ENCODE measurements at places on chromosomes 12 and 14. TPM values are rescaled to one million over a fixed set of nuclear protein-coding genes. Genes with fewer than 3 reads are reported as not detected.

Gene PLA2G1B
- not detected for total RNA-seq

Gene GLT8D2
- 1.3 TPM for total RNA-seq

Gene B4GALNT3
- 1.8 TPM for total RNA-seq

Gene ITGA5
- 34.8 TPM for total RNA-seq

Gene CEBPE
- total RNA-seq: not detected

Gene CCDC60
- total RNA-seq: 0.56 TPM

Gene KRT78
- 0.09 TPM for total RNA-seq

Gene CSRP2
- total RNA-seq: 107 TPM

Gene TCL1A
- not detected for total RNA-seq

Gene TMBIM4
- 73.9 TPM for total RNA-seq

Gene EGLN3
- 6.6 TPM for total RNA-seq

Gene GLS2
- total RNA-seq: 3.5 TPM

Gene UBE3B
- 32.0 TPM for total RNA-seq

Gene PTGDR
- total RNA-seq: 0.21 TPM

Gene ENDOU
- total RNA-seq: 0.38 TPM

Gene VRTN
- 0.31 TPM for total RNA-seq

Gene MYO1H
- total RNA-seq: 0.25 TPM

Gene RD3L
- 0.52 TPM for total RNA-seq

Gene UBE2N
- total RNA-seq: 129 TPM

Gene TMEM253
- total RNA-seq: 2.5 TPM

Gene BCL11B
- 0.14 TPM for total RNA-seq

Gene LGR5
- total RNA-seq: 0.31 TPM

Gene AHNAK2
- total RNA-seq: 34.2 TPM

Gene TSPAN8
- not detected for total RNA-seq

Gene SNAPC1
- 13.9 TPM for total RNA-seq

Gene IFNG-AS1
- total RNA-seq: not detected

Gene GUCY2C
- total RNA-seq: not detected

Gene SLC6A13
- total RNA-seq: 0.60 TPM

Gene KRT3
- 0.66 TPM for total RNA-seq

Gene FGF23
- total RNA-seq: 0.46 TPM

Gene MMP17
- total RNA-seq: 10.7 TPM

Gene GLT1D1
- 0.14 TPM for total RNA-seq

Gene STAC3
- total RNA-seq: 2.1 TPM

Gene ANKRD9
- 8.1 TPM for total RNA-seq

Gene NOS1
- 0.17 TPM for total RNA-seq

Gene FBLN5
- total RNA-seq: 9.8 TPM

Gene CIROP
- total RNA-seq: 0.38 TPM

Gene C1R
- 747 TPM for total RNA-seq
